Epithelial cell of esophagus (primary cell): ENCODE measurements at places on chromosomes 11 and 22.

DNA sequence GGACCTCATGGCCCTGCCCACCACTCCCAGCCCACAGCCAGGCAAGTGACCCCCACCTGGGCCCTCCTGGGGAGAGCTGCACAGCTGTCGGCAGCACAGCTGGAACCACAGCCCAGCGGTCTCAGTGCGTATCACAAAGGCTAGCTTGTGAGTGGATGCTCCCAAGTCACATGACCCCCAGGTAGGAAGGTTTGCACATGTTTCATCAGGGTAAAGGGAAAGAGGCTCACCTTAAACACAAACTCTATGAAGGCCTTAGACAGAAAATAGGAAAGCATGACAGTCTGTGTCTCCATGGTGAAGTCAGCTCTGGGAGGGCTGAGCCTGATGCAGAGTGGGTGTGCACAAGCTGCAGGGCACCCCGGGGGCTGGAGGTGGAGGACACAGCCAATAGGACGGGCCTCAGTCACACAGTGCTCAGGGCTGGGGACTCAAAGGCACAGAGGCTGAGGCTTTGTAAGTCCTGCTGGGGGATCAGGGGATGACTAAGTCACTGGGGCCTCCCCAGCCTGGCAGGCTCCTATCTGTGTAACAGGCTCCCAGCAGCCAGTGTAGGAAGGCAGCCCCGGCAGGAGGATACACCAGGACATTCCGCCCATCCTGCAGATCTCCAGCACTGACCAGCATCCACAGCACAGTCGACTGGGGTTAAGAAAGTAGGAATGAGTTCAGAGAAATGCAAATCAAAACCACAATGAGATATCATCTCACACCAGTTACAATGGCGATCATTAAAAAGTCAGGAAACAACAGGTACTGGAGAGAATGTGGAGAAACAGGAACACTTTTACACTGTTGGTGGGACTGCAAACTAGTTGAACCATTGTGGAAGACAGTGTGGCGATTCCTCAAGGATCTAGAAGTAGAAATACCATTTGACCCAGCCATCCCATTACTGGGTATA is 22.0 kb downstream of the CELSR1 start:
- peak; percentile 74 for DNase-seq

- DNase-seq = no peak
Observed at GRCh38 chr22:50399751-50400331, 56.7 kb downstream of the PPP6R2 start.

GRCh38 chr22:39661842-39662685 is 91.5 kb downstream of the CACNA1I start:
- peak; percentile 31 for DNase-seq

GRCh38 chr11:132064987-132065620 is 694.7 kb downstream of the NTM start:
- DNase-seq = peak; percentile 94

- DNase-seq = no peak
Observed at GRCh38 chr11:9895006-9895405, 231.1 kb downstream of the SWAP70 start.

GRCh38 chr22:35051013-35051535 is 14.9 kb upstream of the ISX start:
- no peak for DNase-seq

DNA sequence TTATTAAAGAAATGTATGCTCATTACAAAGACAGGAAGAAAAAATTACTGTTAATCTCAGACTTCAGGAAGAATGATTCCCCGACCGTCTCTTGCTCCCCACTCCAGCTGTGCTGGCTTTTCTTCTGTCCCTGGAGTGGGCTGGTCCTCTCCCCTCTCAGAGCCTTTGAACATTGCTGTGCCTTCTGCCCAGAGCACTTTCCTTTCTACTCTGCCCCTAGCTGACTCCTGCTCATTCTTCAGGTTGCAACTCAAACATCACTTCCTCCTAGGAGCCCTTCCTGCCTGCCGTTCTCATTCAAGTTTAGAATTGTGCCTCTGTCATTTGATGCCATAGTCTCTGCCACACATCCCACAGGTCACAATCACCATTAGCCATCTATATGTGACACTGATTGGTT is 329.5 kb downstream of the MIAT start:
- no peak for DNase-seq

DNA sequence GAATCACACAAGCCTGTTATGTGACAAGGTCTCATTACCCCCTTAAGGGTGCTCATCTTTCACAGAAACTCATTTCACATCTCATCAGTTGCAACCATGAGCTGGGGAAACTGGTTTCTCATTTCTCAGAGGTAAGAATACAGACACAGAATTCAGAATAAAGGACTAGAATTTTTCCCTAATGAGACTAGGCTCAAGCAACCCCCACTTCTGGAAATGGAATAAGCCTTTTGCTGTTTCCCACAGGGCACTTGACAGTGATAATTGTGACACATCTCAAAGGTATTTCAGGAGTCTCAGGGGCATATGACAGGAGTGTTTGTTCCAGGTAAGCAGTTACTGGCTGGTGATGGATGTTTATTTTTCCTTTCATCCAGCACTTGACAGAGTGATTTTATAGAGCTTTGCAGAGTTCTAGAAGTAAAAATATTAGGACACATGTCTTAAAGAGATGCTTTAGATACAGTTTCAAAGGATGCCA is 112.9 kb upstream of the DDI1 start:
- DNase-seq = peak; percentile 77

DNA sequence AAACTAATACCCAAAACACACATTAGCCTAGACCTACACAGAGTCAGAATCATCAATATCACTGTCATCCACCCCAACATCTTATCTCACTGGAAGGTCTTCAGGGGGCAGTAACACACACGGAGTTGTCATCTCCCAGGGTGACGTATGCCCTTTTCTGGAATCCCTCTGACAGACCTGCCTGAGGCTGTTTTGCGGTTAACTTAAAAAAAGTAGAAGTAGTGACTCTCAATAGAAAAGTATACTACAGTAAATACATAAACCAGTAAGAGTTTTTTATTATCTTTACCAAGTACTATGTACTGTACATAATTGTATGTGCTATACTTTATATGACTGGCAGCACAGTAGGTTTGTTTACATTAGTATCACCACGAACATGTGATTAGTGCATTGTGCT is 80.5 kb downstream of the PGR start:
- DNase-seq = peak; percentile 62

DNA sequence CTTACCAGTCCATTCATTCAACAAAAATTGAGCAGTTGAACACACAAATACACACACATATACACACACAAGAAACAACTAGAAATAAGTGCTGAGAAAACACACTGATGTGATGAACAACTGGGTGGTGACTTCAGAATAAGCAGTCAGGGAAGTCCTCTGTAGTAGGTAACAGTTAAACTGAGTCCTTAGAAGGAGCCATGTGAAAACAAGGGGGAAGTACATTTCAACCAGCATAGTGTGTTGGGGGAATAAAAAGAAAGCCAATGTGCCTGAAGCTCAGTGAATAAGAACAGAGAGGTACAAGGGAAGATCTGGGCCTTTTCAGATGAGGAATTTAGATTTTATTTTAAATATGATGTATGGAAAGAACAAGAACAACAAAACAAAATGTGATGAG is 6.8 kb upstream of the TMEM123 start:
- no peak for DNase-seq

GRCh38 chr11:119169282-119169719 is 776 bp downstream of the NLRX1 start:
- peak; percentile 50 for DNase-seq

DNA sequence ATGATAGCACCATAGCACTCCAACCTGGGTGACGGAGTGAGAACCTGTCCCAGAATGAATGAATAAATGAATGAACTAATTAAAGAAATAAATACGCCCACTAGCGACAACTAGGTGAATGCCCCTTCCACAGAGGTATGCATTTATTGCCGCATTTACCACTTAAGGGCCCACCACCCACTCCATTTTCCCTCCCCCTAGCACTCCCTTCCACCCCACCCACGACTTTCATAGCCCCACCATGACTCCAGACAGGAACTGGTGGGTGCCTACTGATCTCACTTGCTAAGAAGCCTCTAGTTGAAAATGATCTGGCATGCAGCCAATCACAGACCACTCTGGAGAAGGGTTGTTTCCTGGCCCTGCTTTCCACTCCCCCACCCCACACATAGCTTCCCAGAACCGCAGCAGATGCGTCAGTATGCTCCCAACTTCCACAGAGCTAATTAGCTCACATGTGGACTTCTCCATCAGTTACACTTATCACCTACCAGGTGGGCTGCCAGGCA is 167.6 kb downstream of the WT1 start:
- no peak for DNase-seq

DNA sequence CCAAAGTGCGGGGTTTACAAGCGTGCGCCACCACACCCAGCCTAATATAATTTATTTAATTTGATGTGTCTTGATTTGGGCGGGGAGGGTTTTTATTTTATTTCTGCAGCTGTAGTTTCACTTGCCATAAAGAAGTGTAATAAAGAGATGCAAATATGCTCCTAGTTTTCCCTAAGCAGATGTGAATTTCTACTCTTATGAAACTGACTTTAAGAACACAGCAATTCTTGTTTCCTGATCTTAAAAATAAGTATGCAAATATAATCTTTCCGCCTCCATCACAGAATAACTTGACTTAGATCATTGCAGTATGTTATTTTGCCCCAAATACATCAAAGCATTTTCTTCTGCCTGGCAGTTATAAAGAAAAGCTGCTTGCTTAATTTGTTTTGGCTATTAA is 4.4 kb downstream of the SPCS2 start:
- DNase-seq = no peak

- peak; percentile 9 for DNase-seq
Observed at GRCh38 chr11:31045335-31045734, 324.2 kb downstream of the DCDC1 start.

DNA sequence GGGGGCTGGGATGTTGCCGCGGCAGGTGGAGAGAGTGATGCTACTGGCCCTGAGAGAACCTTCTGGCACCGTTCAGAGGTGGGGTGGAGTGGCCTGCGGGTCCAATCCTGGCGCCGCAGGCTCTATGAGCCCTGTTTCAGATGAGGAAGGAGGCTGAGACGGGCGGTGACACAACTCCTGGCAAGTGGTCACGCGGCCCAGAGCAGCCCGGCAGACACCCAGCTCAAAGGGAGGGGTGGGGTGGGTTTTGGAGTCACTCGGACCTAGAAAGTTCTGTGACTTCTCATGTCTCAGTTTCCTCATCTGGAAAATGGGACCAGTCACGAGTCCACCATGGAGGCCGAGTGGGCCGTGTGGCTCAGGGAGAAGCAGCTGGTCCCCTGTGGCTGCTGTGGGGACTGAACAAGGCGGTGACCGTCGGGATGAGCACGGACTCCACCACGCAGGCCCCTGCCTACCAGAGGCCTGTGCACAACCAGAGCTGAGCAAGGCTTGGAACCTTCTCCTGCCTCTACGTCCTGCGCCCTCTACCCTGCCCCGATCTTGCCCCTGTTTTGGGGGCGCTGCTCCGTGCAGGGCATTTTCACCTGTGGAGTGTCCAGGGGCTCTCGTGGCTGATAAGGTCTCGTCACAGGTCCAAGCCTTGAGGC is 3.7 kb downstream of the TSPO start:
- DNase-seq = no peak

- no peak for DNase-seq
Observed at GRCh38 chr22:43853328-43853931, 8.9 kb downstream of the SULT4A1 start.

GRCh38 chr22:20156611-20157429 is 6.0 kb upstream of the CCDC188 start:
- peak; percentile 73 for DNase-seq

DNA sequence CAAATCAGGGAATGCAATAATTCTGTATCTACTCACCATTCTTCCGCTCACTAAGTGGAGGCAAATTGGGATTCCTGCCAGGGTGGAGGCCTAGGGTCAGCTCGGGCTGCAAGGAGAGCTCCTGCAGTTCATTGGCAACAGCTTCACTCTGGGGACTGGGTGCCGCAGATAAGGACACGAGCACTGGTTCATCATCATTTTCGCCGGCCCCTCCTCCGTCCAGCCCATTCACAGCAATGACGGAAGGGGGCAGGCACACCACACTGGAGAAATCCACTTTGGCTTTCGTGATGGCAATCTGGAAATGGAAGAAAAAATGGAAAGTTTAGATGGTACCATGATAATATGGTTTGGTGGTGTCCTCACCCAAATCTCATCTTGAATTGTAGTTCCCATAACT is 84.4 kb downstream of the MRTFA start:
- DNase-seq = no peak

- peak; percentile 99 for DNase-seq
Observed at GRCh38 chr22:45934659-45935341, 42.2 kb downstream of the WNT7B start.

- DNase-seq = no peak
Observed at GRCh38 chr11:65416841-65417701, 5.5 kb upstream of the NEAT1 start.

GRCh38 chr11:7448201-7448600 is 37.1 kb upstream of the OLFML1 start:
- no peak for DNase-seq
